ENCODE measurements at places on chromosomes 7 and 10.

GRCh38 chr7:19928247-19928646 lies 154.8 kb upstream of the TMEM196 start:
- DNase-seq: no peak

DNA sequence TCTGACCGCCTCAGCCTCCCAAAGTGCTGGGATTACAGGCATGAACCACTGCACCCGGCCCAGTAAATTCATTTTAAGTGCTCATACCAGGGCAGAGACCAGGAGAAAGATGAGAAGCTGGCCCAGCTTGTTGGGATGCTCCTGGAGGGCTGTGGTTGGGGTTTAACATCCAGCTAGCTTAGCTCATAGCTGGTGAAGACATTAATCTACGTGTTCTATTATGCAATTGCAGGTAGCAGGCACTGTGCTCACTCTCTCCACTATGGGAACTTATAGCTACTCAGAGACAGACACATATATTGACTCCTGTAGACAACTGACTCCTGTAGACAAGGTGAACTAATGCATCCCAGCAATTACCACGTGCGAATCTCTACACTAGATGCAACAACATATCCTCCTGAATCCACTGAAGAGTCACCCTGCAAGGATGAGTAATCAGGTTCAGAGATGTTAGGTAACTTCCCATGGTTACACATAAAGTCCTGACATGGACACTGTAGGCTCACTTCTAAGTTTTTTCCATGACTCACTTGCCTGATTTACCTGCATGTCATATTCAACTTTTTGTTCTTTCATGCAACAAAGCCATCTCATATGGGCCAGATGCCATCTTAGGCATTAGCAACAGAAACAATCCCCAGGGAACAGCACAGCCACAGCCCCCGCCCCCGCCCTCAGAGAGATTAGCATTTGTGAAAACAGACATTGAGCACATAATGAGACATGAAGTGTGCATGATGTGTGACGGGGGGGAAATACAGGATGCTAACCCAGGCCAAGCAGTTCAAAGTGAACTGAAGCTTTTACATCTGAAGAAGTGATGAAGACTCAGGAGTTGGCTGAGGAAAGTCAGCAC lies 37.2 kb downstream of the ERLIN1 start:
- DNase-seq: peak; percentile 23

DNA sequence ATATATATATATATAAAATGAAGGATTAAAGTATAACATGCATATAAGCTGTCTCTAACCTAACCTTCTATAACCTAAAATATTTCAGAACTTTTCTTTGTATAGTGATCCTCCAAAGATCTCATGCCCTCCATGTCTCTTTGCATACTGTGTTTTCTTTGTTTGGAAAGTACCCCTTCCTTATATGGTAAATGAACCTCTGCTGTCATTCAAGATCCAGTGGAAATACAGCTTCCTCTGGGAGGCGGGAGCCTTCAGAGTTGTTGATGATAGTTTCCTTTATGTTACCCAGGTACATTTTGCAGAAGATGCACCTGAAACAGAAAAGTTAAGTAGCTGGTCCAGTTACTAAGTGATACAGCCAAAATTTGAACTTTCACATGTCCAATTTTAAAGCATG lies 233.3 kb upstream of the FOXP2 start:
- DNase-seq: no peak

DNA sequence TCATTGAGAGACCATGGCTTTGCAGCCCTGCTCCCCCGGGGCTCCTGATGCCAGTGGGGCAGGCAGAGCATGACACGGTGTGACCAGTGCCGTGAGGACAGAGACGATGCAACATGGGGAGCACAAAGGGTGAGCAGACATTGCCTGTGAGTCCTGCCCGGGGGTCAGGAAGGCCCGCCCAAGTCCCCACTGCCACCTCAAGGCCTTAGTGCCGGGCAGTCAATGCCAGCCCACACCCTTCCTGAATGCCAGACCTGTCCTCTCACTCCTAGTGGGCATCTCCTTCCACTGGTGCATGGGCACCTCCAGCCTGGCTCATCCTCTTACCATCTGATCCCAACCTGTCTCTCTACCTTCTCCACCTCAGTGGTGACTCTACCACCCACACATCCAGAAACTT lies 157.9 kb upstream of the ZMIZ1 start:
- no peak for DNase-seq

DNA sequence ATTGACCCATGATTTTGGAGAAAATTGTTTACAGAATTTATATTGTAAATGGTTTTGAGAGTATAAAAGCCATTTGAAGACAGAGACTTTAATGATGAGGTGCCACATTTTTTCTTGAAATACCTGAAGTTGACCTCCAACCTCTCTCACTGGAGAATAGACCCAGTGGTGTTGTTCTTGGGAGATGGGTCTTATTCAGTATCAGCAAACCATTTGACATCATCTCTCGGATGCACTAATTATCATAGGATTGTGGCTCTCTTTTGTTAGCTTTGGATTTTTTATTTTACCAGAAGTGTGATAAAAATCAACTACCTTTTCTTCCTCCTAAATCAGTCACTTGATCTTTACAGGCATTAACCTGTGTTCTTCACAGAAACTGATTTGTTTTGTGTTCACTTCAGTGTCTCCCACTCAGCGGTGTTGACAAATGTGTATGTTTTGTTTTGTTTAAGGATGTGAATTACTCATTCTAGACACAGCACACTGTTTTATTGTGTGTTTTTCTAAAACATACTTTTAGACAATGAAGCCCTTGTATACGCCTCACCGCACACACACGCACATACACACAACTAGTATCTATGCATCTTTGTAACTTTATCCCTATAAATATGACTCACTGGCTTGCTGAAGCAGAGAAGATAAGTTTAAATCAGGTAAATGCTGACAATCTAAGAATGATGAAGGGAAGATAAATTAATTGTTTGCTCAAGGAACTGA lies 455.6 kb downstream of the INHBA start:
- no peak for DNase-seq

GRCh38 chr7:63093481-63093880 lies 905.2 kb upstream of the ZNF722 start:
- DNase-seq: no peak

GRCh38 chr10:121065330-121065729 lies 214.2 kb downstream of the WDR11 start:
- DNase-seq: no peak

DNA sequence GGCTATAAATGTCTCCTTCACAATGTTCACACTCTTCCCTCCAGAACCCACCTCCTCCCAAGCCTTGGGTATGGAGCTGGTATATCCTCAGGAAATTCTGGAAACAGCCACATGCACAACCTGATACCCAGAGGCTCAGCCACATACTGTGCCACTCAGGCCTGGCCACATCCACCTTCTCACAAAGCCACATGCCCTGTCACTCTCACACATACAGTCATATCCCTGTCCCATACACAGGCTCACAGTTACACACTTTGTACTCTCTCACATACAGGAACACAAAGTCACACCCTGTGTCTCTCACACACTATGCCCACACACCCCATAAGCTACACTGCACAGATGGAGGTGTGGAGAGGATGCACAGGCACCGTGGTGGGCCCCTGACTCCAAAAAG lies 10.1 kb downstream of the KCNIP2 start:
- no peak for DNase-seq

DNA sequence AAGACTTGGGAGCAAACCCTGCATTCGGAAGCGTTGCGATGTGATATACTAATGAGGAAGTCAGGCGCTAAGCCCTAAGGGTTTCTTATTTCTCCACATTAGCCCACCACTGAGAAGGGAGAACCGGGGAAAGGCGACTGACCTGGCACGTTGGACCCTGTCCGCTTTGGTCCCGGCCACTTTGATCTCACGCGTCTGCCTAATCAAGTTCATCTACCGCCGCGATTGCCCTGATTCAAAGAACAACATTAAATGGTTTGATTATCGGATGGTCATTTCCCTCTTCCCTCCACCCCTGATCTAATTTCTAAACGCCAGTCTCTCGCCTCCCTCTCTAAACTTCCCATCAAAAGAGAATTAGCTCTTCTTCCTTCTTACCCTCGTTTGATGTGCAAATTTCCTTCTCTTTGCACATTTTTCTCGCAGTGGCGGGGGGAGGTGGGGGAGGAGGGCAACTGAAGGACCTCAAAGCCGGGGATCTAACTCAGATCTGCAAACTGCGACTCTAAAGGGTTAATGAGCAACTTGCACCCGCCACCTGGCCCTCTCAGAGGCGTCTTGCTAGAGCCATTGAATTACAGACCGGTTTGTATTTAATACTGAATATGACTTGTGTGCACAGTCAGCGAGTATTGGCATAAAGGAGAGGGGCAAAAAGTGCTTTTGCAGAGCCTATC lies 687 bp upstream of the DKK1 start:
- no peak for DNase-seq

- DNase-seq: no peak
These were observed 10.4 kb downstream of the ADCY1 start for GRCh38 chr7:45584261-45585210.

- no peak for DNase-seq
These were observed 15.1 kb downstream of the CACNB2 start for GRCh38 chr10:18155321-18155720.

- no peak for DNase-seq
These were observed 110.3 kb downstream of the LRRC4 start for GRCh38 chr7:127920787-127921438.

DNA sequence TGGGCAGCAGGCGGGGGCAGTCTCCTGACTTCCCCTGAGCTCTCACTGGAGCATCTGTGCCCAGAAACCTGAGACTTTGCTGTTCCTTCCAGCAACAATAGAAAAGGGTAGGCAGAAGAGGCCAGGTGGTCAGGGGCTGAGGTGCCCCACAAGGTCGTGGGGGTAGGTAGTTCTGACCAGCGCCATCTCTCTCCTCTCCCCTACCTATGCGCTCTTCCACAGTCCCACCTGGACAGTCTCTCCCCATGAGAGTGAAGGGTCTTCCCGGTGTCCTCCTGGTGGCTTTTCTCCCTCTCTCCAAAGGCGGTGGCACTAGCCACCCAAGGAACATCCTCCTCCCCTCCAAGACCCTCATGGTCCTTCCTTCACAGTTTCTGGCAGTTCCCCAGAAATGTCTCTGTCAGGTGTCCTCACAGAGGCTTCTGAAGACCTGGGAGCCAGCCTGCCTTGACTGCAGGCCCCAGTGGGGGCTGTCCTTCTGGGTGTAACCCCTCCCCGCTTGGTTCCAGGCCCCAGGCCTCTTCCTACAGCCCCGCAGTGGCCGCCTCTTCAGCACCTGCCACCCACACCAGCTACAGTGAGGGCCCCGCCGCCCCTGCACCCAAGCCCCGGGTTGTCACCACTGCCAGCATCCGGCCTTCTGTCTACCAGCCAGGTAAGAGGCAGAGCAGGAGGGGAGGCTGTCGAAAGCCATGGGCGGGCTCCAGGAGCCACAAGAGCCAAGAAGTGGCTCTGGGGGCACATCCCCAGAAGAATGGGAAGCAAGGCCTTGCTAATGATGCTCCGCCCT lies 41.3 kb downstream of the LDB3 start:
- DNase-seq: no peak

- DNase-seq: no peak
These were observed 3.6 kb upstream of the ALOX5 start for GRCh38 chr10:45370202-45370955.

DNA sequence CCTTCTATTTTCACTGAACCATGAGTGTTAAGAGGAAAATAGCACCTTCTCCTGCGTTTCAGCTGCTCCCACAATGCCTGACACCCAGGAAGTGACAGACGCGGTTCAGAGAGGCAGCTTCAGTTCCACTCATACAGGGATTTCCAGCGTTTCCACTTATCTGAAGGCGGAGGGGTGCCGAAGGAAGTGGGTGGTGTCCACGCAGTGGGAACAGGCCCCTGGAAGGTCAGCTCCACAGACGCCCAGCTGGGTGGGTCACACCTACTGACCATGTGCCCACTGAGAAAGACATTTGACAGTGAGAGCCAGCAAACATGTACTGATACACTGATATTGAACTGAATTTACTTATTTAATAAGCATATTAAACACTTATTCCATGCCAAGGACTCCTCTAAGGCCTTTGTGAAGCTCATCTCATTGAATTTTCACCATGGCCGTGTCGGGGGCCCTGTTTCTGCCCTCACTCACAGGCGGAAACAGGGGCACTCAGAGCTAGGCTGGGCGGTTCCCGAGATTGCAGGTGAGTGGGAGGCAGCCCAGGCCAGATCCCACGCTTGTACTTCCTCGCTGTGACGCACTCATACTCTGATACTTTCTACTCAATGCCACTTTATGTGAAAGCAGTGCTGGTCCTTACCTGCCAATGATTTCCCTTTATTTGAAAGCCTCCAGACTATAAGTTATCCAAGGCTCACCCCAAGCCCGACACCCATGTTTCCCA lies 96.8 kb downstream of the TCERG1L start:
- DNase-seq: no peak

DNA sequence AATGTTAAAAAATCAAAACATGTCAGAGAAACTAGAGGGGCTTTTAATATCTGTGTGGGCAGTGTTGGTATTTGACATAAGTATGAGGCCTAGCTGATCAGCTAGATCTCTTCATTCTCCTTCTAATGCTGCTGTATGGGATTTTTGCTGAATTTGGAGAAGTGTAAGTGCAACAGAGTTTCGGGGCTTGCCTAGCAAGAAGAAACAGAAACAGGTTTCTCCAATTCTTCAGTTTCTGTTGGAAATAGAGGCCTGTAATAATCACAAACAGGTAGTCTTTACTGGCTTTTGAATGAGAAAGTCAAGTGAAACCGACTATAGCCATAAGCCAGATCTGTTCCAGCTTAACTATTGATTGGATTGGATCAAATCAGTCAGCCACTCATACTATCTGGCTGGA lies 96.4 kb upstream of the PCLO start:
- DNase-seq: no peak

DNA sequence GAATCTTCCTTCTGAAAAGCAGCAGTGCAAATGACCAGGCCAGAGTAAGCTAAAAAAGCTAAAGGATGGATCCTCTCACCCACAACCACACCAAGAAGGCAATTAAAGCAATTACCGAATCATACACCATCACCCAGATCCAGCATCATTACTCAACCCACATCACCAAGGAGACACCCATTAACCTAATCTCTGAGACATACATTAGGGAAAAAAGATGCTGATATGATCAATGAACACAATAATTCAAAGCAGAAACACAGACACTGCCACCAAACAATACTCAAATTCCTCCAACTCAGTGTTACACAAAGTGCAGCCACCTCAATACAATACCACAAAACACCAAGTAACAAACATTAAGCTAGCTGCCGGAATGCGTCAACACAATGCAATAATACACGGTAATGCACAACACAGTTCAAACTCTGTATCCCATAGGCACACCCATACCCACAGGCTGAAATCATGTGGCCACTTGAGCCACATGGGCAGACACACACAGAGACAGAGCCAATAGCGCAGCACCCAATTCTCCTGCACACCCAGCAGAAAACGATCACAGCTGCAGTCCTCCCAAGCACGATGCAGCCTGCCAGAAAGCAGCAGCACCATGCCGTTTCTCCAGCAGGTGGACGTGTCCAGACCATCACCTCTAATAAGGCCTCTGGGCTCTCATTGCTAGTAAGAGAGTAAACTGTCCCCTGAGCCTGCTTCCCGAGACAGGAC lies 21.5 kb downstream of the PAX2 start:
- DNase-seq: no peak

- no peak for DNase-seq
These were observed 27.1 kb upstream of the SOSTDC1 start for GRCh38 chr7:16492513-16493062.
